ENCODE measurements at places on chromosomes 11 and 22.

DNA sequence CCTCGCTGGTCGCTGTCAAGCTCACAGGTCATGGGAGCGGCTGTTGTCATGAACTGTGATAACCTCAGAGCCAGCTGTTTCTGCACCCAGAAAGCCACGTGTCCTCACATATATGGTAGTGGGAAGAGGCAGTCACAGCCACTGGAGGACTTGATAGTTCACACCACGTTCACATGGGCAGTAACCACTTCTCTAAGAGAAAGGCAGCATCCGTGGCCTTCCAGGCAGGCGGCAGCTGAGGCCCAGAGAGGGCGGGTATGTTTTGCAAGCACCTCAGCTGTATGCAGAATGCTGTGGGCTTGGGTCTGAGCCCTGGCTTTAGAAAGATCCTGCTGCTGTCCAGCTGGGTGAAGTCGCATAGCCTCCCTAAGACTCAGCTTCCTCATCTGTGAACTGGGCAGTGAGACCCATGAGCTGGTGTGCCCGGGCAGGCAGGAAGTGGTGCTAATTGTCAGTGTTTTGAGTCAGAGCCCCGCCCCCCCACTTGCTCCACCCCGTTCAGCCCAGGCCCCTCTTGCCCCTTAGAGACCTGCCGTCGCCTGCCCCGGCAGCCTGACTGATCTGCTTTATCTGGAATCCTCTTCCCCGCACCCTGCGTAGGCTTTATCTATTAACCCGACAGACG is 13.3 kb downstream of the TTC38 start:
- H3K4me3 ChIP-seq = no peak overlapping the region
- DNase-seq = no peak
- no peak overlapping the region for H3K27ac ChIP-seq
- peaks cover 30% of the 10 kb centered on the region for H3K36me3 ChIP-seq

DNA sequence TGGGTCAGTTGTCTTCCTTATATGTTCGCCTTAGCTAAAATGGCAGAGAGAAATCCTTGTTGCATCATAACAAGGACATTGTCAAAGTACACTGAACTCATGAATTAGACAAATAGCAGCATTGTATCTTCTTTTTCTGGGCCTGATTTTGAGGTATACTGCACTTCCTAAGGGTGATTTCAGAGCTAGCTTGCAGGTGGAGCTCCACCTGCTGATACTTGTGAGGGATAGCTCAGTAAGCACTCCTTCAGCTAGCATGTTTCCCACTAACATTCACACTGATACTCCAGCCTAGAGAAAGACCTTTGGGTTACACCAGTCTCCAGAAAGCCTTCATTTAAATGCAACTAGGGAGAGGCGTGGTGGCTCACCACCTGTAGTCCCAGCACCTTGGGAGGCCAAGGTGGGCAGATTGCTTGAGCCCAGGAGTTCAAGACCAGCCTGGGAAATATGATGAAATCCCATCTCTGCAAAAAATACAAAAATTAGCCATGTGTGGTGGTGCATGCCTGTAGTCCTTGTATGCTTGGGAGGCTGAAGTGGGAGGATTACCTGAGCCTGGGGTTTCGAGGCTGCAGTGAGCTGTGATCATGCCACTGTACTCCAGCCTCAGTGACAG is 29.8 kb downstream of the JAM3 start:
- no peak overlapping the region for H3K4me3 ChIP-seq
- no peak overlapping the region for H3K27ac ChIP-seq
- H3K27me3 ChIP-seq = peaks cover 22% of the 10 kb centered on the region
- peak; percentile 27 for DNase-seq

DNA sequence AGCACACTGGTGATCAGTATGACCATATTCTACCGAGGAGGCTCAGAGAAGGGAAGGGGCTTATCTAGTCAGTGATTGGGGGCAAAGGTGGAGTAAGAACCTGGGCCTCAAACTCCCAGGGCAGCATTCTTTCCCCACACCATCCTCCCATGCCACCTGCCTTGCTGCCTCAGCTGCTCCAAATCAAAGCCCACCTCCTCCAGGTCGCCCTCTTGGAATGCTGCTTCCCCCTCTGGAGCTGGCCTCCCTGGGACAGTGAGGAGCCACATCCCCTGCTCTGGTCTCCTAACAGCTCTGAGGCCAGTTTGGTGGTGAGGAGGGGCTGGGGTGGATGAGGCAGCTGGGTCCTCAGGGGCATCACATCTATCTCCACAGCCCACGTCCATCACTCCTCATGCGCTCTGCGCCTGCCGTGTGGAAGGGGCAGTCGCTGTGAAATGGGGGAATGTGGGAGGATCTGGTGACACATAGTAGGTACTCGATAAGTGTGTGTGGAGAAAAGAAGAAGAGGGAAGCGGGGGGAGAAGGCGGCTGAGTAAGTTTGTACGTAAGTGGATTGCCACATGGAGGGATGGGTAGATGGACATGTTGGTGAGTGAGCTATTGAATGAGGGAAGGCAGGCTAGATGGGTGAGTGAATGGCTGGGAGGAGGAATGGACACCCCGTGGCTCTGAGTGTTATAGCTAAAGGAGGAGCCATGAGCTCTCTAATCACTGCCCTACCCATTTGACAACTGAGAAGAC is 16.1 kb upstream of the ARHGEF17 start:
- DNase-seq = no peak
- H3K4me1 ChIP-seq = peaks cover 18% of the 10 kb centered on the region
- H3K27me3 ChIP-seq = no peaks in the 10 kb centered on the region
- no peak overlapping the region for H3K4me3 ChIP-seq

GRCh38 chr11:10197091-10197490 is 96.9 kb downstream of the SBF2 start:
- H3K27me3 ChIP-seq = no peaks in the 10 kb centered on the region
- DNase-seq = no peak
- no peaks in the 10 kb centered on the region for H3K36me3 ChIP-seq
- no peak overlapping the region for H3K27ac ChIP-seq

DNA sequence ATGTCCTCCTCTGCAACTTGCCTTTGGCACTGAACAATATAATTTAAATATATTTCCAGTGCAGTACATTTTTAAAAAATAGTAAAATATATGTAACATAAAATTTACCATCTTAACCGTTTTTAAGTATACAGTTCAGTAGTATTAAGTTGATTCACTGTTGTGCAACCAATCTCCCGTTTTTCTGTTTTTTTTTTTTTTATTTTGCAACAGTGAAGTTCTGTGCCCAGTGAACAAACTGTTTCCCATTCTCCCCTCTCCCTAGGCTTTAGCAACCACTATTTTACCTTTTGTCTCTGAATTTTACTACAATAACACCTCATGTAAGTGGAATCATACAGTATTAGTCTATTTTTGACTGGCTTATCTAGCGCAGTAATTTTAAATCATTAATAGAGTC is 13.8 kb downstream of the PRRG4 start:
- peaks cover 8% of the 10 kb centered on the region for H3K4me1 ChIP-seq
- no peak for DNase-seq
- H3K27me3 ChIP-seq = no peaks in the 10 kb centered on the region
- H3K27ac ChIP-seq = no peak overlapping the region

DNA sequence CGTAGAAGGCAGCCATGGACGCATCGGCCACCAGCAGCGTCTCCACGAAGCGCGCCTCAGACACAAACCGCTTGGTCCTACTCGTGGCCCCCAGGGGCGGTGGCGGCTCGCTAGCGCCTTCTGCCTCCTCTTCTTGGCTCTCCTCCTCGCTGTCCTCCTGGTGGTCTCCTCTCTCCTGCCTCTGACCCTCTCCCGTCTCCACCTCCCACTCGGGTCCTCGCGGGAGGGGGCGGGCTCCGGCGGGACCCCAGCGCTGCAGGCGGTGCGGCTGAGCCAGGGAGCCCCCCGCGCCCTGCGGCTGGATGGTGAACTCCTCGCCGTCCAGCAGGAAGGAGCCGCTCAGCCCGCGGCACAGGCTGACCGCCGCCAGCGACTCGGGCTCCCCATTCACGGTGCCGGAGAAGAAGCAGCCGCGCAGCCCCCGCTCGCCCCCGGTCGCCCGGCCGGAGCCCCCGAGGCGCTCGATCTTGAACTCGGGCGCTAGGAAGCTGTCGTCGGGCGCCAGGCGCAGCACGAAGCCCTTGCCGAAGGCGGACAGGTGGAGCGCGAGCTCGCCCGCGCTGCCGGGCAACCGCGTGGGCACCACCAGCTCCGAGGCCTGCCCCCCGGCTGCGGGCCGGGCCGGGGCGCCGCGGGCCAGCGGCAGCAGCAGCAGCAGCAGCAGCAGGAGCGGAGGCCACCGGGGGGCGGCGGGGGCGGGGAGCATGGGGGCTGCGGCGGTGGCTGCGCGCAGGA is 661 bp downstream of the ADAMTS8 start:
- no peak overlapping the region for H3K27ac ChIP-seq
- H3K4me1 ChIP-seq = no peaks in the 10 kb centered on the region
- H3K36me3 ChIP-seq = no peaks in the 10 kb centered on the region
- DNase-seq = no peak
- no peak overlapping the region for H3K4me3 ChIP-seq
- H3K27me3 ChIP-seq = peaks cover 51% of the 10 kb centered on the region

DNA sequence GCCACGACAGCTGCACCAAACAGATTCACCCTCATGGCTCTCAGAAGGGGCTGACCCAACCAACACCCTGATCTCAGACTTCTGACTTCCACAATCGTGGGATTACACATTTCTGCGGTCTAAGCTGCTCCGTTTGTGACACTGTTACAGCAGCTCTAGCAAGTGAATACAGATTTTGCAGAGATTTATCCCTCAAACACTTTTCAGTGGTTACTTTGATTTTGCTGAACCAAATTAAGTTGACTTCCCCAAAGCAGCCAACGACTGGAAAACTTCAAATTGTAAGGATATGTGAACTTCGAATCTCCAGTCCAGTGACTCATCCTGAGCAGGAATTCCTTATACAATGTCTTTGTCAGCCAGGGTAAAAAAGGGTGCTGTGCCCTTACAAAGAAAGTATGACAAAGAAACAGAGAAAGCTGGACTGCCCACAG is 14.8 kb upstream of the INCENP start:
- no peak overlapping the region for H3K4me3 ChIP-seq
- no peak for DNase-seq
- H3K36me3 ChIP-seq = no peaks in the 10 kb centered on the region
- no peaks in the 10 kb centered on the region for H3K27me3 ChIP-seq
- no peaks in the 10 kb centered on the region for H3K4me1 ChIP-seq

DNA sequence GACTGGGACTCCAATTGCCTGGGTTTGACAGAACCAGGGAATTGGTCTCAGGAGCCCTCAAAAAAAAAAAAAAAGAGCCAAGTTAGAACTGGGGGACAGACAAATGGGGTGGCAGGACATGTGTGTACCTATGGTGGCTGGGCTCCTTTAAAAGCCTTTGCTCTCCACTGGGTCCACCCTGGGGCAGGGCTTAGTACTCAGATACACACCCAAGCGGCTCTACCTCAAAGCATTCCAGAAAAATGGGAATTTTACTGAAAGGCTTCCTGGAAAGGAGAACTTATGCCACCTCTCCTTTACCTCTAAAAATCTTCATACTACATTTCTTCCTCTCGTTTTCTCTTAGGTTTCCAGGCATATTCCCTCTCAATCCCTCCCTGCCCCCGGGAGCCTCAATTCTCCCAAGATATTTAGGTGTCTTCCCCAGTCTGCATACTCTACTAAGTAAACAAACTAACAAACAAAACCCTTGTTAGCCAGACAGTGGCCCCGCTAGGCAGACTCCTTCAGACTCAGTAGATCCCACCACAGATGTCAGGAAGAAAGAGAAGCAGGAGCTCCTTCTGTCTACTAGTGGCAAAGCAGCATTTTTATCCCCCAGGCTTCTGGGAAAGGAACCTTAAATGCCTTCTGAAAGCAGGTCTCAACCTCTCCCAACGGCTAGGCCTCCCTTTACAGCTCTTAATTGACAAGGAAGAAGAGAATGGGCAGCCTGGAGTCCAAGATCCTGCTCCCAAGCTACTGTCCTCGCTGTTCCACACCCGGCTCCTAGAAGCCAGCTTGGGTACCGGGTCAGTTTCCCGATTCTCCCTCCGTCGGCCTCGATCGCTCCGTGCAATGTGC is 653 bp downstream of the PCSK7 start:
- peak overlapping the region; percentile 69 for H3K4me3 ChIP-seq
- peak overlapping the region; percentile 71 for H3K27ac ChIP-seq
- peaks cover 14% of the 10 kb centered on the region for H3K4me1 ChIP-seq
- H3K27me3 ChIP-seq = no peaks in the 10 kb centered on the region
- peaks cover 9% of the 10 kb centered on the region for H3K36me3 ChIP-seq
- no peak for DNase-seq

GRCh38 chr11:31323145-31323544 is 46.4 kb downstream of the DCDC1 start:
- no peaks in the 10 kb centered on the region for H3K27me3 ChIP-seq
- no peak overlapping the region for H3K4me3 ChIP-seq
- H3K27ac ChIP-seq = no peak overlapping the region
- H3K4me1 ChIP-seq = peaks cover 5% of the 10 kb centered on the region

DNA sequence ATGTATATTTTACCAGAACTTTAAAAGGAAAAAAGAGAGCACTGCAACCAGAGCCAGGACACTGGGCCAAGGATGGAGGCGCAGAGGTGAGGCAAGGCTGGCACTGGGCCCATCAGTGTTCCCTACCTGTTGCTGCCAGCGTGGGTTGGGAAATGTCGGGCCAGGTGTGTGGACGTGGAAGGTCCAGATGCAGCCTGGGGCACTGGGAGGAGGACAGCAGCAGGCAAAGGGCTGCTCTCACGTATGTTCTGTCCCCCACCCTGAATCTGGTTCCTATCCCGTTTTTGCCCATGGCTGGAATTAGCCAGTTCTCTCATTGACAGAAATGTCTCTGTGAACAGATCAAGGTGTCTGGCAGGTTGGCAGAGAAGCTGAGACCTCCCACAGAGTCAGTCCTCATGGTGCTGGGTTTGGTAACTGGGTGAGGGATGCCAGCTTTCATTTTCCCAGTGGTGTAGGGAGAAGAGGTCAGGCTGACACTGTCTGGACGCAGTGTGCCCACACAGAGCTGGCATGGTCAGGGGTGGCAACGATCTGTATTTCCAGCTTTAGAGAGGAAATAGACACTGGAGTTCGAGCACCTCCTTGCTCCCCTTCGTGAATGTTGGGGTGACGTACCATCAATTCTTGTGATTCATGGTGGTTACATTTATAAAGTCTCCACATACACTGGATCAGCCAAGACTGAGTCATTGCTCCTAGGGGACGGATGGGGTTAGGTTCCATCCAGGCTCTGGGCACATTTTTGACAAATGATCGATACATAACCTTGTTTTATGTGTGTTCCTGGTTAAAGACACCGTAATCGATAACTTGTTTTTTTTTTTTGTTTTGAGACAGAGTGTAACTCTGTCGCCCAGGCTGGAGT is 4.3 kb upstream of the PNPLA3 start:
- H3K27me3 ChIP-seq = no peaks in the 10 kb centered on the region
- no peak overlapping the region for H3K27ac ChIP-seq
- H3K4me3 ChIP-seq = no peak overlapping the region
- no peaks in the 10 kb centered on the region for H3K36me3 ChIP-seq

GRCh38 chr22:42320443-42321416 is 50.3 kb upstream of the TCF20 start:
- H3K36me3 ChIP-seq = no peaks in the 10 kb centered on the region
- DNase-seq = no peak
- no peaks in the 10 kb centered on the region for H3K27me3 ChIP-seq
- no peak overlapping the region for H3K27ac ChIP-seq
- H3K4me1 ChIP-seq = peaks cover 38% of the 10 kb centered on the region
- no peak overlapping the region for H3K4me3 ChIP-seq

Measured in HCT116 (cell line).